Activated T-helper 2 cell treated with anti-CD3 and anti-CD28 coated beads, Interferon-gamma antibody, Interleukin-2, Interleukin-4, amounts not matched to agents 10 μg/mL and 5 μg/mL and 100 μg/mL, durations not matched to agents 14 hours and 24 hours and 36 hours (primary cell): ENCODE measurements at places on chromosomes 11 and 22. TPM values are rescaled to one million over a fixed set of nuclear protein-coding genes. Genes with fewer than 3 reads are reported as not detected.

DNA sequence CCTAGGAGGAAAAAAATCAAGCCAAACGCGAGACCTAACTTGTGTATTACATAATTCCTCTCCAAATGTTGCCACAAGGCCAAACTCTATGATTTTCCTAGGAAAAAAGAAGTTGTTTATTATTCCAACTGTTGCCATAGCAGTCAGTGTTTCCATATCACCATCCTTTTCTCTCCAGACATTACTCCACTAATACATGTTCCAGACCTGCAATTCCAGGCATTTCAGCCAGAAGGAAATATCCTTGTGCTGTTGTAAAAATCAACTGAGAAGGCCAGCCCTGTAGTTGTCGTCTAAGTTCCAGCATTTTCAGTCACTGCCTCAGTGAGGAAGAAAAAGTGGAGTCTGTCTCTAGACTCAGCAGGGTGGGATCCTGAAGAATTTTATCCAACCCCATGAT is 33.1 kb upstream of the PAMR1 start:
- no peak for DNase-seq

Gene SLC29A2
- 18.7 and 19.1 TPM in 2 replicates for total RNA-seq

- no peak for DNase-seq
Observed at GRCh38 chr11:82521427-82521826, 212.2 kb downstream of the FAM181B start.

DNA sequence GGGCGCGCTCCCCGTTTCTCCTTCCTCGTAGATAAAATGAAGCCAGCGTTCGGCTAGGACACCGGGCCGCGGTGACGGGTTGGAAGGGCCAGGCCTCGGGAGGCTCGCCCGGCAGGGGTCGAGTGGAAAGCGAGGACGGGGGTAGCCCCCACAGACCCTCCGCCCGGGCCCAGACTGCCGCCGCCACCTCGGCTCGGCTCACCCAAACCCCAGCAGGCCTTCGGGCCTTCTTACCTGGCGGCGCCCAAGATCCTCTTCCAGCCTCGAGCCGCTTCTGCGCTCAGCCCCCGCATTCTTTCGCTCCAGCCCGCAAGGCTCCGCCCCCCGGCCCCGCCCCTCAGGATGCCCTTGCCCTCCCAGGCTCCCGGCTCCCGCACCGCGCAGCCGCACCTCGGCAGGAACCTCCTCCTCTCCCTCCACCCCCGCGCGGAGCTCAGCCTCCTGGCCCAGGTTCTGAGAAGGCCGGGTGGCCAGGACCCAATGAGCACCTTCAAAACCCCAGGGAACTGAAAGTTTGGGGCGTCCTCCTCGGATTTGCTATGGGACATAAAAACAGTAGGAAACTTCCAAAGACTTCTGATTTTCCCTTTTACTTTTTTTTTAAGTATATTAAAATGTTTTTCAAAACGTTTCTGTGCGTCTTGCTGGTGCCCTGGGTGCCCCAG is at the start of gene CD59:
Gene CD59 (minus strand): TSS at position 276 of the 665 bp plus-strand sequence. CDS start 13,978 bp downstream, outside the sequence.
- peak; percentile 79 for DNase-seq

Gene CBLIF
- total RNA-seq, result not detected in 2 replicates

Gene NDUFC2
- 208 and 215 TPM in 2 replicates for total RNA-seq

DNA sequence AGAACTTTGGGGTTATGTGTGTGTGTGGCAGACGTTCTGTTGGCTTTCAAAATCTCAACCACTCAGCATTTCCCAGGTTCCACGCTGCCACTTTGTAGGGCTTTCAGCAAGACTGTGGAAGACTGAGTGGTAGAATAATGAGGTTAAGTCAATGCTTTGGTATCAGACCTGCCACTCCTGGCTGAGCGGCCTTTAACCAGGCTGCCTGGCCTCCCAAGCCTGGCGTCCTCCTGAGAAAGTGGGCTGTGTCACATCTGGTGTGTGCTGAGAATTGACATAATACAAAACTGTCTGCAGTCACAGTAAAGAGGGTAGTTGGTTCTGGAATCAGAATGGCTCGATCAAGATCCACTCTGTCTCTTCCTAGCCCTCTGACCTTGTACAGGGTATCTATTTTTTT is 126.5 kb downstream of the DBX1 start:
- DNase-seq, result no peak

DNA sequence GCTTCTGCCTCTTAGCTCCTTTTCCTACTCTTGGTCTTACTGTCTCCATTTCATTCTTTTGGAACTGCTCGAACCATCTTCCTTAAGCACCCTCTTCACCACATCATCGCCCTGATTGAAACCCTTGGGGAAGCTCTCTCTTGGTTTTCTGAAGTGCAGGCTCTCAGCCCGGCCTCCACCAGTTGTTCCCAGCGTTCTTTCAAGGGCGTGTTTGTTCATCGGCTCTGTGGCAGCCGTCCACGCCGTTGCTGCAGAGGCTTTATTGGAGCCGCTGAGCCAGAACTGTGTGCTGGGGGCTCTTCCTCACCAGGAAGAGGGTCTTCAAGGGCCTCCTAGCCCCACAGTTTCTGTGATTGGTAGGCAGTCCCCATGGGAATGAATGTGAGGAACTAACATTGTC is 214.1 kb downstream of the TBC1D22A start:
- no peak for DNase-seq

- DNase-seq, result no peak
Observed at GRCh38 chr11:66559866-66560676, 8.3 kb downstream of the CTSF start.

DNA sequence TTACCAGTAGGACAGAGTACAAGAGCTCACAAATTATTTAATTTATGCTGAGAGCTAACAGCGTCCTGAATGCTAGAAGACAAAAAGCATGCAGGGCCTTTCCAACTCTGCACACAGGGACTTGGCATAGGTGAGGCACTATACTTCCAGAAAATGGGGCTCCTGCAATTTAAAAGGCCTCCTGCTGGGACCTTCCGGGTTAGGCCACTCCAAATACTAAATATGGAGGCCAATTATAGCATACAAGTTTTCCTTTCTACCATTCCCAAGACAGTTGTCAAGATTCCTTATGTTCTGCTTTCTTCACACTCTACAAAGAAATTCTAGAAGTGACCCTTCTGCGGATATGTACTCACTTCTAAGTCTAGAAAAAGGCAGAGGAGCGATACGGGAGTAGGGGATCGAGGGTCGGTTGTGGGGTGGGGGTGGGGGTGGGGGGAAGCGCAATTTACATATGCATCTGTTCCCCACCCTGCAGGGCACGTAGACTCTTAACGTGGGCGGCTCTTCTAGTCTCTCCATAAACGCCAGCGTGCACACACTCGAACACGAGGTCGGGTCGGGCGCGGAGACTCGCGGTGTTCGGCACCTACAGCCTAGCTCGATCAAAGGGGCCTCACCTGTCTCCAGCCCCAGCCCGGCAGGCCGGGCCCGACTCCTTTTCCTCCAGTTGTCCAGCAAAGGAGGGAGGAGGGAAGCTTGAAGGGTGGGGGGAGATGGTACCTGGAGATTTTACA is 728 bp downstream of the DCUN1D5 start:
- peak; percentile 32 for DNase-seq

Gene LRRC10B
- total RNA-seq, result 0.07 and 0.11 TPM in 2 replicates

DNA sequence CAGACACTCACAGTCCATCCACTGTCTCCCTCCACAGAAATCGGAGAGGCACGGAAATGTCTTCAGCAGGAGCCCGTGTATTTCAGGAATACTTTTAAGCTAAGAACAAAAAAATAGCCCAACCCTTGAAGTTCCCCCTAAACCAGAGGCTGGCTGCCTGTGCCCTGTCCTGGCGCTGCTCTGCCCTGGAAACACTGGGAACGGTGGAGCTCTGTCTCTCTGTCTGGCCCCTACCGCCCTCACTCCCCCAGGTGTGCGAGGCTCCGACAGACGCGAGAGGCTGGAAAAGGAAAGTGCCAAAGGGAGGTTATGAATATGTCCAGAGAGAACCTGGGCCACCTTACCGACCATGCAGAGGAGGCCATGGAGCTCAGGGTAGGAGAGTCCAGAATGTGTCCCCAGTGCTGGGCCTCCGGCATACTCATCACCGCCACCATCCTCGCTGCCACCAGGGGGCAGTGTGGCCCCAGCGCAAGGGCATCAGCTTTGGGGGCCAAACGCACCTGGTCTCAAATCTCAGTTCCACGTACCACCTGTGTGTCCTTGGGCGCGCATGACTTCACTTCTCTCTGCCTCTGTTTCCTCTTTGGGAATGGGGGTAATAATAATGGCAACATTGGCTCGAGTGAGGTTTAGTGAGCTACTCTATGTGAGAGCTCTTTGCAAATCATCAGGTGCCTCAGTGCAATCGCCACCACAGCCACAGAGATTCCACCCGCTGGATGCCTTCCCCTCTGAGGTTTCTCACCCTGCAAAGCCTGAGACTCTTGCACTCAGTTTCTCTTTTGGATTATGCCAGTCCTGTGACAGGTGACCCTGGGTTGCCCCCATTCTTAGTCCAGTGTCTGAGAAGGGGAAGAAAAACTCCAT is 10.4 kb upstream of the SLCO2B1 start:
- DNase-seq, result peak; percentile 62

DNA sequence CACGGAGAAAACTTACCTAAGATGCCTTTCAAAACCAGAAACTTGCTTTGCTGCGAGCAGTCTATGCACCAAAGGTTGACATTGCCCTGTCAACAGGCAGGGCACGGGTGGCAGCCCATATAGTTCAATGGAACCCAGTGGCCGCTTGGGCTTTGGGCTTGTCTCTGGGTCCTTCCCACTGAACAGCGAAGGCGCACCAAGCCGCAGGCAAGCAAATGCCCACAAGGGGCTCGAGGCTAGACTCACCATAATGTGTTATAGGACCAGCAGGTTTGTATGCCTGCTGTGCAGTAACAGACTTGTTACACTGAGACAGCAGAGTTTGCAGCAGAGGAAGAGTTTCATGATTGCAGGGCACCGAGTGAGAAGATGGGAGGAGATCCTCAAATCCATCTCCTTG is 20.3 kb downstream of the CLDN5 start:
- DNase-seq, result no peak

Gene MMP27
- not detected in 2 replicates for total RNA-seq

DNA sequence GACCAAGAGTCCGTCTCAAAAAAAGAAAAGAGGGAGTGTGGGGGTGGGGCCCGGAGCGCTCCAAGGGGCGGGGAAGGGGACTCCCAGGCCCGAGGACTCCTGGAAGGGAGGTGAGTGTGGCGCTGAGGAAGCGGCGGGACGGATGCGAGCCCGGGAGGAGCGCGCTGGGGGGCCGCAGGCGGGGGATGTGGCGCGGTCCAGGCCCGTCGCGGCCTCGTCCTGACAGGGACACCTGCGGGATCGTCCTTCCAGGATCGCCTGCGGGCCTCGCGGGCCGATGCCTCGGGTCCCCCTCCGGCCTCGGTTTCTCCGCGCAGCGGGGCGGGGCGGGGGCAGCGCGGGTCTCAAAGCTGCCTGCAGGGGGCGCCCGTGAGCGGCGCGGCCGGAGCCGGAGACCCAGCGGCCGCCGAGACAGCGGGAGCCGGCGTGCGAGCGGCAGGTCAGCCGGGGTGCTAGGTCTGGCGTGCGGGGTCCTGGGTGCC is 3.8 kb upstream of the ADORA2A start:
- peak; percentile 50 for DNase-seq
